ENCODE measurements at places on chromosomes 1 and 21.

- DNase-seq = no peak
These were observed 69.6 kb downstream of the DUSP10 start for GRCh38 chr1:221672239-221672645.

GRCh38 chr1:203077956-203078355, 7.9 kb downstream of the MYOG start:
- no peak for DNase-seq

DNA sequence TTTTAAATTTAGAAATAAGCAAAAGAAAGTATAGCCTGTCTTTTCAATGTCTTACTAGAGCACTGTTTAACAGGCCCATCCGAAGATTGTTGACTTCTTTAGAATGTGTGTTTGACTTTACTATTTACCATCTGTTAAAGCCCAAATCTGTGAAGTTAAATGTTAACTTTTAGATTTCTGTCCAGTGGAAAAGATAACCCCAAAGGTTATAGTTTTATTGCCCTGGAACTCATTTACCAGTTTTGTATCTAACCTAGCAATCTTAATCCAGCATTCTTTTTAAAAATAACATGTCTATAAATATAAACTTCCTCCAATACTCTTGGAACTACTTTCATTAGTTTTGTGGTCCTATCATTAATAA, 37.9 kb downstream of the SNRPE start:
- DNase-seq = no peak

DNA sequence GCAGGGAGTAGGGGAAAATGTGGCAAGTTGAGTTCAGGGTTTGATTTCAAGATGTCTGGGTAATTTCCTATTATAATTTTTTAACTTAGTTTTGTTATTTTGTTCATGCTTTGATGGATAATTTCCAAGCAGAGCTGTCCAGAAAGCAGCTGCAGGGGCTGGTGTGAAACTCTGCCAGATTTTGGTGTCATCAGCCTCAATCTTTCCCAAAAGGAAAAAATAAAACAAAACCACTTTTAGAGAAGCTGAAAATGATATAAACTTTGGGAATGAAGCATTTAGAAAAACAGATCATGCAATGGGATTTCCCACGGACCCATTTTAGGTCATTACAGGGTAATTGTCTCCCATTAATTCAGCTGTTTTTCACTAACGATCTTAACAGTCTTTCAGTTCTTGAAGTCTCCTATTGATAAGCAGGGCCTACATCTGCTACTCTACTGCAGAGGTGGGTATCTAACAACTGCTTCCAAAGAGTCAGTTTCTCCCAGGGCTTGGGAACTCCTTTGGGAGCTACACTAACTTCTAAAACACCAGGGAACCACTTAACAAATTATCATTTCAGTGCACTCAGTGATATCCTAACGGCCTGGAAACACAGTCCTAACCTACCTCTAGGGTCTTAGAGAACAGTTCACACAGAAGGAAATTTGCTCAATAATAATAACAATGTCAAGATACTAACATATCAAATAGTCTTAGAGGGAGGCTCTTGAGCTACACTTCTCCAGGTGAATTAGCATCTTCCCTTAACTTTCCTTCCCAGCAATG, 12.3 kb downstream of the ZNF436 start:
- no peak for DNase-seq

GRCh38 chr21:43925096-43925481, 60.1 kb downstream of the AGPAT3 start:
- DNase-seq = no peak

DNA sequence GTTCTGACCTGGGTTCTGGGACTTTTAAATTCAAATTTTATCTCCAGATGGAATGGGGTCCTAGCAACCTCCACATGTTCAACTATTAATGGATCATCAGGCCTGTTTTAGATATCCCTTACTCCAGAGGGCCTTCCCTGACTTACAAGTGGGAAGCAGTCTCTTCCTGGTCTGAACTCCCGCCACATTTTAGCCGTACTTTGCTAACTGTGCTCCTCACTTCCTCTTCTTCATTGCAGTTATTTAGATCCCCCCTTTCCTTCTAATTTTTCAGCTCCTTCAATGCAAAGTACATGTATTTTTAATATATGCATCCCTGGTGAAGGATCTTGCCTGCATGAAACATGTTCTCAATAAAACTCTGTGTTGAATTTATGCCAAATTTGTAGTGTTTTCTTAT, 3.7 kb downstream of the CD1A start:
- DNase-seq = no peak

Measured in NCI-H748 treated with DMSO at 0.1 percent for 48 hours (cell line).